ENCODE measurements at places on chromosomes 11 and 22.
A peak's percentile ranks its signal among the peaks of the same experiment; 100 is the strongest.

DNA sequence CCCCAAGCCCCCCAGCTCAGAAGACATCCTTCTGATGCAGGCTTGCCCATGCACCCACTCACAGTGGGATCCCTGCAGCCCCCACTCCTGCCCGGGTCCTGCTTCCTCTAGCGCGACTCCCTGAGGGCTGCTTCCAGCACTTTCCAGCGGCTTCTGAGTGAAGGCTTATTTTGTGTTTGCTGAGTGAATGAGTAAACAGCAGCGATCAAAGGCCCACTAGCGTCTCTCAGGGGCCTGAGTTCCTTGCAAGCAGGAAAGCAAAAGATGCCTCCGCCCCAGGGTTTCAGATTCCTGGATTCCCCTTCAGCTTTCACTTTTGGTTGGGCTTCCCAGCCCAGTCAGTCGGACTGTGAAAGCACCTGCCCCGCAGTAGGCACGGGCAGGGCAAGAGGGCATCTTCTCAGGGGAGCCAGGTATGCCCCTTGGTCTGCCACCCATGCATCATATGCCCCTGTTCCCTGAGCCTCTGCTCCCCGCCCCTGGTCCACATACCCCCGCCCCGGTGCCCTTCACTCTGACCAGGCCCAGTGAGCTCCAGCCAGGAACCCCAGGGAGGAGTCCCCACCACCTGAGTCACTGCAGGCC, 9.2 kb downstream of the FADD start:
- DNase-seq, result no peak

DNA sequence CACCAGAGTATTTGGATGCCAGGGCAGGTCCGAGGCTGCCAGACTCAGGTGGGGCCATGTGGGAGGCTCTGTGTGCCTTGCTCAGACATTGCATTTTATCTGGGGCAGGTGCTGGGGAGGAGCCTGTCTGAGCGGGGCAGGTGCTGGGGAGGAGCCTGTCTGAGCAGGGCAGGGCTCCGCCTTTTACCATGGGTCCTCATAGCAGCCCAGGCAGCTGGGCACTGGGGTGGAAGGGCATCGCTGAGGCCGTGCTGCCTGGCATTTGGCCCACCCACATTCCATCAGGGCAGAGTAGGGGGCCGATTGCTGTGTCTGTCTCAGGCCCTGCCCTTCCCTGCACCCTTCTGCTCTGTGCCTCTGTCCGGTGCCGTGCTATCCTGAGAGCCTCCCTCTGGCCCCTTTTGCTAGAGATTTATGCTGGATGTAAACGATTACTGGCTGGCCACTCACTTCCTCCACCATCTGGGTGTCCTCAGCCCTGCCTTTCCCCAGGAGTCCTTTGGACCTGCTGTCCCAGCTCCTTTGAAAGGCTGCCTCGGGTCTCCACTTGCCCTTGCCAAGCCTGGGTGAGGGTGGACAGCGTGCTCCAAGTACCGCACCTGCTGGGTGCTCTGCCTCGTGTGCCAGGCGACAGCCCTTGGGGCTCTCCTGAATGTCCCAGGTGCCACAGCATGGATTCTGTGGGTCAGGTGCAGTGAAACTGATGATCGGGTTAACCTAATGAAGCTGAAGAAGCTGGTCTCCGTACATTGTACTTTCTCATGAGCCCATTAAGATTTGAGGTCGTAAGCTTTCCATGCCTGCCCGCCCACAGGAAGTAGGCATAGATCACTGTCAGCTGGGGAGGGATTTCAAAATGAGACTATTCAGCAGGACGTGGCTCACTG, 281.6 kb downstream of the TBC1D22A start:
- no peak for DNase-seq

GRCh38 chr22:26756675-26757293, 99.4 kb downstream of the MIAT start:
- DNase-seq, result peak; percentile 45

GRCh38 chr22:45742866-45743450, 71.3 kb downstream of the ATXN10 start:
- no peak for DNase-seq

DNA sequence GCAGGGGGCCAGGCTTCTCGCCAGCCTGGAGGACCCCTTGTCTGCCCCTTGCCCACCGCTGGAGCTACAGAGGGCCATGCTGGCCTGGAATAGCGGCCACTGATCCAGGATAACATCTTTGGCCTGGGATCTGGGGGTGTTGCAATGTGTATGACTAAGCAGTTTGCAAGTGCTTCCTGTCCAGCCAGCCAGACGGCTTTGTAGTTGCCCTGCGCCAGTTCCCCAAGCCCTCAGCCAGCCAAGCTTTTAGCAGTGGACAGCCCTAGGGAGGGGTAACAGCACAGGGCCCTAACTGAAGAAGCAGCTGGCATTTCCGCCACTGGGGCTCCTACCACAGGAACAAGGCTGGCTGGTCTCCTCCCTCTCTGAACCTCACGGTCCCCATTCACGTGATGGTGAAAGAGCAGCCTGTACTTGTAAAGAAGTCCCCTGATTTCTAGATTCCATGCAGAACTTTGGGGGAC, 32.1 kb downstream of the UQCR10 start:
- DNase-seq, result peak; percentile 16

GRCh38 chr11:116990061-116990473, 108.2 kb downstream of the SIK3 start:
- DNase-seq, result no peak

DNA sequence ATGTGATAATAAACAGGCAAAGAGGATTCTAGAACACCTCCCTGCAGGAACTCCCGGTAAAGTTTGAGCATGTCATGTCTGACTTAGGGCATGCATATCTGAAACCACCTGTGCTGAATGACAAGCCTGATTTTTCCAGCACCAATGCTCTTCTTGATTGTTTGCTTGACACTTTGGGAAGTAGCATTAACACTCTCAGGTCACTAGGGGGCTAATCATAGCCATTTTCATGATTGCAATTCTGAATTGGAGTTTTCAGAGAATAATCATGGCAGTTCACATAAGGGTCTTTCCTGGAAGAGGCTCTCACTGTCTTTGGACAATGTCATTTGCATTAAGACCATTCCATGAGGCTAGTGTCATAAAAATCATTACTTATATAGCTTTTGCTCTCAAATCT, 234.4 kb upstream of the MTNR1B start:
- no peak for DNase-seq

- no peak for DNase-seq
These were observed 316.0 kb upstream of the MTNR1B start for GRCh38 chr11:92653454-92653853.

GRCh38 chr11:60334005-60334620, 7.1 kb downstream of the MS4A6E start:
- DNase-seq, result peak; percentile 40

DNA sequence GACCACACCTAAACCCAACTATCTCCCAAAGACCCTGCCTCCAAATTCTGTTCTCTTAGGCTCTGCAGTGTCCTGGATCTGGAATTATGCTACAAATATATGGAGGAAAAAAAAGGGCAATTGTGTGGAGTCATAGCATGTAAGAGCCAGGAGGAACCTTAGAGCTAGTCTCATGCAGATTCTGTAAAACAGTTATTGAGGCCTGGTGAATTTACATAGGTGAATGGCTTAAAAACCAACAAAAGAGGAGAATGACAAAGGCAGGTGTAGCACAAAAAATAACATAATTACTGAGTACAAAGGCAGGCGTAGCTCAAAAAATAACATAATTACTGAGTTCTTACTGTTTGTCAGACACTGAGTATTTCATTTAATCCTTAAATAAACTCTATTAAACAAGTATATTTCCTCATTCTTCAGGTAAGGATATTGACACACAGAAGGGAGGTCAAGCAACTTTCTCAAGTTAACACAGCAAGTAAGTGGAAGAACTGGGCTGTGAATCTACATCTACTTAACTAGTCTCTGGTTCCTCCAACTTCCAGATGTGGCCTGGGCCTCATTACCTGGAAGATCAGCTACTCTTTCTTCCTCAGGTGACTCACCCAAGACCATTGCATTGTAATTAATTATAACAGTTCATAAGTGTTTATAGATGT, 938.9 kb upstream of the TENM4 start:
- DNase-seq, result no peak

- no peak for DNase-seq
These were observed 13.6 kb upstream of the MS4A15 start for GRCh38 chr11:60743058-60743457.

DNA sequence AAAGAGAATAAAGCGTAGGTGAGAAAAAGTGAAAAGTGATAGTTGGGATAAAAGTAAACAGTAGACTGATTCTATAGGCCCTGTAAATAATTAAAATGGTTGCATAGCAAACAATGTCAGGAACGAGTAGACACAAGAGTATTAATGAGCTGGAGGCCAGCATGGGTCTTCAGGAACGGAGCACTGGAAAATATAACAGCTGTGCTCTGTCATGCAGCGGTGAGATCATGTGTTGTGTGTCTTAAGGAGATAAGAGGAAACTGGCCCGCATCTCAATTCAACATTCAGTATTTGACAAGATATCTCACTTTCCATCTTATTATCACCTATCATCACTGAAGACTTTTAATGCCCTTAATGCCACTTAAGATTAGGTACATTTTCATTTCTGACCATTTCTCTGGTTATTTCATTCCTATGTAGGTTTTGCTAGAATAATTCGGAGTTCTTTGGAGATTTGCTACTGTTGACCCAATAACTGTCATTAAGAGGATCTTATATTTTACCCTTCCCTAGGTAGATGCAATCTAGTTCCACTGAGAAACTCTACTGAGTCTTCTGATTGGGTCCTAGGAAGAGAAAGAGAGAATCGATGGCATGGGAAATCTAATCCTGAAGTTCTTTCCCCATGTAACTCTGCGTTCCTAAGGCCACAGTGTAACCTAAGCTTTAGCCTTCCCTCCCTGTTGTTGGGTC, 35.5 kb upstream of the VWA5A start:
- DNase-seq, result peak; percentile 74

GRCh38 chr11:133922078-133922870, 34.5 kb downstream of the IGSF9B start:
- DNase-seq, result no peak

- no peak for DNase-seq
These were observed 7.5 kb upstream of the HTR3A start for GRCh38 chr11:113967361-113967760.

- DNase-seq, result no peak
These were observed 24.0 kb upstream of the SMIM38 start for GRCh38 chr11:69131644-69132300.

- DNase-seq, result no peak
These were observed 60.2 kb upstream of the CHRM4 start for GRCh38 chr11:46451759-46452158.

DNA sequence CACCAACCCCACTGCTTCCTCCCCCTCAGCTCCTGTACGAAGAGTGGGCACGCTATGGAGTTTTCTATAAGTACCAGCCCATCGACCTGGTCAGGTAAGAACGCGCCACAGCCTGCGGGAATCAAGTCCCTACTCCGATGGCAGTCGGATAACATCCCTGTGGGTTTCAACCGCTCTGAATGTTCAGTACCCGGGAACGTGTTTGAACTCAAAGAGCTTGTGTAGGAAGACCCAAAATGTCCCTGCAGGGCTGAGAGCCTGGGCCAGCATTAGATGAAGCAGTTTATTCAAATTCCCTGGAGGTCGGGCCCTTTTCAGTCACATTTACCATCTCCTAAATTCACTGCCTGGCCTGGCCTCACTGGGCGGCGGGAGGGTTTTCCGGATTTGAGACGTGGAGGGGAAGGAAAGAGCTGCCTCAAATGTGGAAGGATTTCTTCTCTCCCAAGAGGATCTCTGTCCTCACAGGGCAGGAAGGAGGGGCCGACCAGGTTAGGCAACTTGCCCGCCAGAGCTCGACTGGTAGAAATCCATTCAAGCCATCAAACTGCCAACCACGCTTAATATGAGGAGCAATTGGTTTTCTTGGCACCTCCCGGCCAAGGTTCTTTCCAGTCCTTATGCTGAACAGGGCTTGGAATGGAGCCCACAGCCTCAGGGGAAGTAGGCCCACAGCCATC, 46.3 kb downstream of the ANO1 start:
- no peak for DNase-seq

GRCh38 chr11:72856065-72856464, 41.9 kb downstream of the ATG16L2 start:
- no peak for DNase-seq

DNA sequence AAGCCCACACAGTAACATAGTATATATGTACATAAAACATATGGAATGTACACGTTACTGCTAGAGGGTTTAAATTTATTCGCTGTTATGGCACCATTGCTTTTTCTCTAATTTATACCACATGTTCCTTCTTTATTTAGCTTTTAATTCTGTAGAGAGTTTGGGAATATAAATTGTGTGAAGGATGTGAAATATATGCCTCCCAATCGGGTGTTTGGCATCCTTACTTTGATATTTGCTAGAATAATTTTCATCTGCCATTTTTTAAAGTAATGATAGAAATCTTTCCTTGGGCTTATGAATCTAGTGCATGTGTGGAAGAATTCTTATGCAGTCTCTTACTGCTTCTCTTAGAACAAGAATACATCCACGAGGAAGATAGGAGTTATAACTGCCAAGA, 509.8 kb upstream of the RAG2 start:
- DNase-seq, result no peak

GRCh38 chr11:68970921-68971636, 9.7 kb downstream of the MRGPRD start:
- no peak for DNase-seq

- DNase-seq, result no peak
These were observed 968 bp upstream of the TMEM109 start for GRCh38 chr11:60912851-60913528.

- DNase-seq, result no peak
These were observed 17.1 kb downstream of the ASCC2 start for GRCh38 chr22:29820961-29821290.

DNA sequence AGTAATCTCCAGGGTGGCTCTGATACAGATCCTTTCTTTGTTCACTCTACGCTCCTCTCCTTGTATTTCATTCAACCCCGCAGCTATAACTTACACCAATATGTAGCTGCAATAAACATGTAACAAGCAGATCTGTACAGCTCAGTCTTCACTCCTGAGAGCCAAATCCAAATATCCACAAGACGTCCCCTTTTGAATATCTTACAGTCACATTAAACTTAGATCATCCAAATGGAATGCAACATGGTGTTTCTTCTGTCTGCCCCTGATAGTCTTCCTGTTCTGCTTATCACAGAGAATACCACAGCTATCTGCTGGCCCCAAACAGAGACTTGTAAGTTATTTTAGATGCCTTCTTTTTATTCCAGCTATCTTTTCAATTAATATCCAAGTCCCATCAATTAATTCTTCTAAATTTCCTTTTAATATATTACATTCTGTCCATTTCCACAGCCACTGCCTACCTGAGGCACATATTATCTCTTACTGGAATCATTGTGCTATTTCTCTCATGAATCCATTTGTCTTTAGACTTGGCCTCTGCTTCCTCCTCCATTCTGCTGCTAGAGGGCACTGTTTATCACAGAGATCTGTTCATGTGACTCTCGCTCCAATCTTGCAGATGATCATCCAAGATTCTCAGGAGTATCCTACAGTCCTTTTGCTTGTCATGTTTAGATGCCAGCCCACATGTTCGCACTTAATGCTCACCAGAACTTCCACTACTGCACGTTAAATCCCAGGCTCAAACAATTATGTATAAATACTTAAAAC, 908.6 kb downstream of the NTM start:
- DNase-seq, result no peak

DNA sequence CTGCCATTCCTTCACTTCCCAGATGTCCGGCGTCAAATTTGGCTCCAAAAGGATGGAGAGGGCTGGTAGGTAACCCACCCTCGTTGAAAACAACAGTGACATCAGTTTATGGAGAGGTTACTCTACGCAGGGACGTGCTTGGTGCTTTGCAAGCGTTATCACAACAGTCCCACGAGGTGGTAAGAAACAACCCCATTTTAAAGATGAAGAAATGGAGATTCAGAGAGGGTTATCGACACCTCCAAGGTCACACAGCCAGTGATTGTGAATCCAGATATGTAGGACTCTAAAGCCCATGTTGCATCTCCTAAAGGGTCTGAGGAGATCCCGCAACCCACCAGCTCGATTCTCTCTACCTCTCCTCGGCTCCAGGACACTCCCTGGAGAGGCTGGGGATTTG, 773 bp downstream of the MIAT start:
- peak; percentile 59 for DNase-seq

Measured in hematopoietic multipotent progenitor cell treated with erythropoietin and hydrocortisone succinate and interleukin-3 and kit ligand, for 15 days (in vitro differentiated cells).